H7 (cell line): ENCODE measurements at places on chromosomes 5 and 9. TPM values are rescaled to one million over a fixed set of nuclear protein-coding genes. Genes with fewer than 3 reads are reported as not detected.
A peak's percentile ranks its signal among the peaks of the same experiment; 100 is the strongest.

Gene HRCT1
- 0.21 TPM in 1 of 2 replicates, not detected in the other for total RNA-seq

Gene C1QTNF2
- total RNA-seq, result 0.04 TPM in 1 of 2 replicates, not detected in the other

Gene CDC20B
- total RNA-seq, result not detected in 2 replicates

Gene GARNL3
- total RNA-seq, result 2.9 and 6.7 TPM in 2 replicates

Gene BAAT
- total RNA-seq, result 0.10 TPM in 1 of 2 replicates, not detected in the other

Gene CNTLN
- total RNA-seq, result 6.3 and 9.0 TPM in 2 replicates

Gene TMEM215
- 0.10 and 0.18 TPM in 2 replicates for total RNA-seq

Gene OTULINL
- total RNA-seq, result 2.7 and 3.3 TPM in 2 replicates

GRCh38 chr5:40904994-40905306, 4.3 kb upstream of the C7 start:
- no peak for DNase-seq

- no peak for DNase-seq
These were observed 482.2 kb upstream of the KIF2A start for GRCh38 chr5:61823781-61824180.

DNA sequence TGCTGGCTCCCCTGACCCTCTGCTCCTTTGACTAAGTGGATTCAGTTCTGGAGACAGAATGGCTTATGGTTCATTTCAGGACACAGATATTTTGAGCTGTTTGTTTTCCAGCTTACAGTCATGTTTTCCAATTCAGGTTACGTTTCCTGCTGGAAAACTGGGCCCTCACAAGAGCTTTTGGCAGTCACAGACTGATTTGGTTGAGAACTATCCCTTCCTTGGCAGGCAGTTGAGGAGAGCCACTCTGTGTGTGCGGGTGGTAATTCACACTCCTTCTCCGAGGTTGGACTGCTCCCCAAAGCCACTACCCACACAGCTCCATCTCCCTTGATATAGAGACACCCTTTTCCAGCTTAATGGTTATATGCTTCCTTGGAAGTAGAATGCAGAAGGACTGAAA, 534.5 kb downstream of the TMEM38B start:
- DNase-seq, result no peak

- no peak for DNase-seq
These were observed 10.2 kb upstream of the LCP2 start for GRCh38 chr5:170307575-170308465.

- no peak for DNase-seq
These were observed 79.6 kb downstream of the TLE4 start for GRCh38 chr9:79651251-79651795.

- DNase-seq, result no peak
These were observed 17.2 kb upstream of the THG1L start for GRCh38 chr5:157713830-157714595.

- DNase-seq, result no peak
These were observed 2.5 kb downstream of the GPBP1 start for GRCh38 chr5:57176350-57176857.

GRCh38 chr9:129077236-129077635, 3.7 kb upstream of the DOLPP1 start:
- DNase-seq, result no peak

DNA sequence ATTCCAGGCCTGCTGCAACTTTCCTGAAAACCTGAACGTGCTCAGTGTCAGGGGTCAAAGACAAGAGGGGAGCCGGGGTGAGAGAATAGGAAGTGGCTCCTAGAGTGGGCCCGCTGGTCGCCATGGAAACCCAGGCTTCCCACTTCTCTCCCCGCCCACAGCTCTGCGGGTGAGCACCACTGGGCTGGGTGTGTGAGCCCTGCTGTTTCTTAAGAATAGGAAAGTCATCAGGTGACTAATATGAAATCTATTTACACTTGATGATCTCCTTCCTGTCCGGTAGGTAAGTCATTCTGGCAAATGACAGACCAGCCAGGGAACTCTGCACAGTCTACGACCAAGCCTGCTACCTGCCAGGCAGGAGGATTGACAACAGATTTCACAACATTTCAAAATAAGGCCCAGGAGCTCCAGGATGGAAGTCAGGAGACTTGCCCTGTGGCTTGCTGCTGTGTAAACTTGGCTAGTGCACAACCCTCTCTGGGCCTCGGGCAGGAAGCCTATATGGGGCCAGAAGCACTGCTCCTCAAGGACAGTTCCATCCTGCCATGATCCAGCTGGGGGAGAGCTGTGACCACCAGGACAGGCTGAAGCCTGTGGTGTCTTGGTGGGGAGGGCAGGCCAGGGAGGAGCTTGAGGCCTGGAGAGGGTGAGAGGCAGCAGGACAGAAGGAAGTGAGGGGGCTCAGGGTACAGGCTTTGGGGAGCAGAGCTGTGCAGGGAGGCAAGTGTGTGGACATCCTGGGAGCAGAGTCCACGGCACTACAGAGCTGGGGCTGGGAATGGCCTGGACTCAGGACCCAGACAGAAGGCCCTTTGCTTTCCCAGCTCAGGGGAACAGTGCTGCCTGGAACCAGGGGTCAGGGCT, 60.6 kb downstream of the SHB start:
- DNase-seq, result peak; percentile 75

DNA sequence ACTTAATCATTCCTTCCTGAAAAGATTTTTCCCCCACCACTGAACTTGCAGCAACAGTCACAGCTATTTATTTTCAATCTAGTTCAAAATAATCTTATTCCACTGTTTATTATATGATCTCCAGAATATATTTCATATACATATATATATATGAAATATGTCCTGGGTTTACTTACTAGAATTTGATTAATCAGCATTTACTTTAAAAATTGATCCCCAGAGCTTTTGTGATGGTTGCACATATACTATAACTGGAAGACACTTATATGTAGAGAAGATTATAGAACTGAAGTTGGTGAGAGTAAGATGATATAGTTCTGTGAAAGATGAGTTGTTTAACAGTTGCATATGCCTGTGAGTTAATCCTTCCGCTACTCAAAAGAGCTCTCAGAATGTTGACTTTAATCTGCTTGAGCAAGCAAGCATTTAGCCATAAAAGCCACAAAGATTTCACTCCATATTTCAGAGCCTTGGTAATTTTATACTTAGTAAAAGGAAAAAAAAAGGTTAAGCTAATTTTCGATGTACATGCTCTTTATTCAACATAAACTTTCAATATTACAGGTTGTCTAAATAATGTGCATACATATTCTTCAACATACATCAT, 399.3 kb upstream of the CDH9 start:
- no peak for DNase-seq

DNA sequence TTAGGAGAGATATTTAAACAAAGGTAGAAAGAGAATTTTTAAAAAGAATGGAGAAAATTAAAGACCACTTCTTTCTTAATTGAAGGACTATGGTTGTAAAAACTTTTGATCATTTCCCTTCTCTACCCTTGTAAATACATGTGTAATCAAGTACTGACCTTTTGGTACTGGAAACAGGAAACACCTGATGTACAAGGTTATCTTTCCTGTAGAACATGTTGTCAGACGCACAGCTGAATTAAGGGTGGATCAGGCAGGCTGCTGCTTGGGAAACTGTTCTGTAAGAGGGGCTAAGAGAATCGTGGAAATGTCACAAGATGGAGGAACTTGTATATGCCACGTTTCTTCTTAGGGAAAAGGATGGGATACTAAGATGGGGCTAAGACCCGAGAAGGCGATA, 341.6 kb downstream of the ZNF608 start:
- no peak for DNase-seq

DNA sequence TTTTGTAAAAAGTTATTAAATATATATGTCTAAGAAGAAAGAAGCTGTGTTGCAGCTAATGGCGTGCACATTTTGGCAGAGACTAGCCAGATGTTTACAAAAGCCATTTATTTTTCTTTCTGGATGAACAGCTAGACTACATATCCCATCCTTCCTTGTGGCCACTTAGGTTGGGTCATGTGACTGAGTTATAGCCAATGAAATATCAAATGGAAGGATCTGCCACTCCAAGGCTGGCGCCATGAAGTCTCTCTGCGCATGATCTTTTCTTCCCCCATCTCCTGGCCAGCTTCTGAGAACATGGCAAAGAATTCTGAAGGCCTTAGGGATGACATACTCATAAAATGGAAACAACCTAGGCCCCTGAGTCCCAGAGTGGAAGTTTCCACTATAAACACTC, 244.2 kb upstream of the DAB2 start:
- no peak for DNase-seq

DNA sequence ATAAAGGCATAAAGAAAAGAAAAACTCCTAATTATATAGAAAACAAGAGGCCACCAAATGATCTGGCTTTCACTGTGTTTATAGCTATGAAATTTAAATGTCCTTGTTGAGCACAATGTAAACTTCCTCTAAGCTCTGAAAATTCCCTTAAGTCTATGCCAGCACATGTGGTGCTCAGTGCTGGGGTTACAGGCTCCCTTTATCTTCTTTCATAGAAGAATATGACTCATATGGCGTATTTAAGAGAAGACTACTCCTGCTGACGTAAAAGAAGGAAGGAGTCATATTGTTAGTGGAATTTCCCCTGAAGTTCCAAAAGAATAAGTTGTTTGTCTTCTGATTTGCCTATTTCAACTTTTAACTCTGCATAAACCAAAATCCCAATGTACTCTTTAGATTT, 30.4 kb downstream of the RNF145 start:
- DNase-seq, result no peak

- peak; percentile 14 for DNase-seq
These were observed 347.8 kb downstream of the TRIM32 start for GRCh38 chr9:117034866-117035265.

DNA sequence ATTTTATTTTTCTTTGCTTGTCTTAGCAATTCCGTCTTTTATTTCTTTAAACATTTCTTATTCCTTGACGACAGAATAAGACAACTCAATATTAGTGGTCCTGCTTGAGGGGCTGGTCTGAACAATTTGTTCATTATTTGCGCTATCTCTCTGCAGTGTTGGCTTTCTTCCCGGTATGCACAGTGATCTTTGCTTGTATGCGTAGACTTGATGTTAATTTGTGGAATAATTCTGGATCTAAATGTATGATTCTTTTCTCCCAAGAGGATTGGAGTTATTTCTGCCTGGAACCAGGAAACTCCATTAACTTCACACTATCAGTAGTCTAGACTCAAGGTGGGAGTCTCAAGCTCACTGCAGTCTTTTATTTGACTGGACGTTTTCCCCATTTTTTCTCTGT, 80.4 kb downstream of the KDM4C start:
- no peak for DNase-seq

GRCh38 chr9:136383436-136383835, 10.0 kb upstream of the CARD9 start:
- no peak for DNase-seq

DNA sequence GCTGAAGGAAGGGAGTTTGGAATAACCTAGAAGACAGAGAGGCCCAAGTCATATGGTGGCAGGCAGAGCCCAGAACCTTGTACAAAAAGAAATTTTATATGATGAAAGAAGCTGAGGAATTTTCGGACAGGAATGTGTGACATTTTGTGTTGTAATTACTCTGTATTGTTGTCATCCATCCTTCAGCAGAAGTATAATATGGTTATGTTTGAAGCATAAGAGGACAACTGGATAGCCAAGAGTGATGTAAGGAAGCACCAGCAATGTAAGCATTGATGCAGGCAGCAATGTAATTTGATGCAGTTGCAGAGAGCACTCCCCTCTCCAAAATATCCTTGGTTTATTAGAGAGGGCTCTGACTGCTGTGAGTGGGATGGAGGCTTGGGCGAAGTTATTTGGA, 19.1 kb upstream of the SNX2 start:
- DNase-seq, result no peak

GRCh38 chr9:35700031-35700430, 10.3 kb upstream of the TPM2 start:
- DNase-seq, result no peak

DNA sequence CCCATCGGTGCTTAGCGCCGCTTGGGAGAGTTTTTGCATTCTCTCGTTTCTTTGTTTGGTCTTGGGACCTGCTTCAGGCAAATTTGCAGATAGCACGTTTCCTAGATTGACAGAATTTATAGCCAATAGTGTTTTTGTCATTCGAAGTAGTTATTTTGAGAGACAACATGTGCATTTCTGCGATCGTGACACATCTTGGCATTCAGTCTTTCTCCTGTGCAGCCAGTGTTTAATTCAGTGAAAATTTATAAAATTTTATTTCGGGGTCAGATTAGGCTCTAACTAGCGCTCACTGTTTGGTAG, 830 bp downstream of the PRRC1 start:
- DNase-seq, result no peak
